ENCODE measurements at places on chromosomes 16 and 17.
A peak's percentile ranks its signal among the peaks of the same experiment; 100 is the strongest.

DNA sequence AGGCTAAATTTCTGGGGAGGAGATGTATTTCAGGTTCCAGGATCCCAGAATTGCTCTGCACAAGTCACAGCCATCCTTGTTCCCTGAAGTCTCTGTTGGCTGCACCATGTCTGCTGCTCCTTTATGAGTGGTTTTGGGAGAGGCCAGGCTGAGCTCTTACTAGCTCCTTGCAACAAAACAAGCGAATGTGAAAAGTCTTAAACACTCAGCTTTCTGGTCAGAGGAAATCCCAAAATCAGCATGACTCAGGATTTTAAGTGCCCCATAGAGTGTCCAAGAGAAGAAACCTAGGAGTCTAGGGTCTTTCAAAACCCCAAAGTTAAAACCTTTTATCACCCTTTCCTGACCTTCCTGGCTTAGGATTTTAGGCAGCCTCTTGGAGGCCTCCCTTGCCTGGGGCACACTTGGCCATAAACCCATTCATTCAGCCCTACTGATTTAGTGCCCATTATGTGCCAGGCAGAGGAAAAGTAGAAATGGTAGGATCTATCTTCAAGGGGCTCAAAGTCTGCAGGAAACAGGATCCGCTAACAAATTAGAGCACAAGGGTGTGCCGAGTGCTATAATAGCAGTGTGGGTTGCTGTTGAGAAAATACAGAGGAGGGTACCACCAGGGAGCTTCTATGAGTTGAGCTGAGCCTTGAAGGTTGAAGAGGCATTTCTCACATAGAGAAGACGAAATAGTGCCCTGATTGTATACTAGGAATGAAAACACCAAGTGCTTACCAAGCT is 36.9 kb downstream of the SOST start:
- no peak for DNase-seq

- no peak for DNase-seq
Observed at GRCh38 chr17:52227926-52228325, 69.4 kb upstream of the CA10 start.

DNA sequence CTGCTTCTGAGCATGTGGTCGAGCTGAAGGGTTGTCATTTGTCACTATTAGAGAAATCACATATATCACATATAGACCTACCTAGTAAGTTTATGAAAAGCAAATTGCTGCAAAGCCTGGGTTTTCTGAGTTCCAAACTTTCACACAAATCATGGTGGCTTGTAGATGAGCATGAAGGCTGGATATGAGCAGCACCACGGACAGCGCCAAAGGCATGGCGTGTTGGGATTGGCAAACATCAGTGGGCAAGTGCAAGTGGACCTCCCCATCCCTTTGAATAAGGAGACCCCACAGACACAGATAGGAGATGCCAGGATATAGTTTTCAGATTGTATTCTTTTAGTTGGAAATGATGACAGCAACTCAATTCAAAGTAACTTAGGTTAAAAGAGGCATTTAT is 77.6 kb upstream of the CACNG3 start:
- DNase-seq = no peak

GRCh38 chr16:50281391-50282009 is 15.1 kb downstream of the ADCY7 start:
- no peak for DNase-seq

GRCh38 chr17:57090560-57091185 is 5.6 kb downstream of the AKAP1 start:
- DNase-seq = no peak

- peak; percentile 29 for DNase-seq
Observed at GRCh38 chr17:44005527-44006271, 1.3 kb downstream of the NAGS start.
